ENCODE measurements at places on chromosomes 2 and 18.

- DNase-seq = no peak
These were observed 92.2 kb downstream of the TEX51 start for GRCh38 chr2:126990605-126991532.

DNA sequence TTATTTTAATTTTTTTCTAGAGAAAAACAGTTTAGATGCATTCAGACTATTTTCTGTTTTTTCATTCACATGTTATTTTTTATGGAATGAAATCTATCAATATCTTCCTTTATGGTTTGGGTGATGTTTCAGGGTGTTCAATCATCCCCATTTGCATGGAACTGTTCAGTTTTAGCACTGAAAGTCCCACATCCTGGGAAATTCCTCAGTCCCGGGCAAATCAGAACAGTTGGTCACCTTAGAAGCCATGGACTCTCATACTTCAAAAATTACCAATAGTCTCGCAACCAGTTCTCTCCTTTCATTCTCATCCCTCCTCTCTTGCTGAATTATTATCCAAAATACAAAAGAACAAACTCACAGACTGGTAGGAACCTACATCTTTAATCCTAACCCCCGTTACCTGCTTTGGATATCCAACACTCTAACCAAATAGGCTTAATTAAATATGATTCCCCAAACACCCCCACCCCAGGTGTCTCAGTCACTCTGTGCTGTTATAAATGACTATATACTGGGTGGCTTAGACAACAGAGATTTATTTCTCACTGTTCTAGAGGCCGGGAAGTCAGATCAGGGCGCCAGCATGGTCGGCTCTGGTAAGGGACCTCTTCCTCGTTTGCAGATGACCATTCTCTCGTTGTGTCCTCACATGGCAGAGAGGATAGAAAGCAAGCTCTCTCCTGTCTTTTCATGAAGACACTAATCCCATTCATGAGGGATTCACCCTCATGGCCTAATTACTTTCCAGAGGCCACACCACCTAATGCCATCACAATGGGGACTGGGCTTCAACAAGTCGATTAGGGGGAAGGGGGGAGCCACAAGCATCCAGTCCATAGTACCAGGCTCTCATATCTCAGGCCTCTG, 57.7 kb upstream of the SLC1A4 start:
- DNase-seq = no peak

- DNase-seq = no peak
These were observed 69.6 kb downstream of the CABYR start for GRCh38 chr18:24208270-24209035.

DNA sequence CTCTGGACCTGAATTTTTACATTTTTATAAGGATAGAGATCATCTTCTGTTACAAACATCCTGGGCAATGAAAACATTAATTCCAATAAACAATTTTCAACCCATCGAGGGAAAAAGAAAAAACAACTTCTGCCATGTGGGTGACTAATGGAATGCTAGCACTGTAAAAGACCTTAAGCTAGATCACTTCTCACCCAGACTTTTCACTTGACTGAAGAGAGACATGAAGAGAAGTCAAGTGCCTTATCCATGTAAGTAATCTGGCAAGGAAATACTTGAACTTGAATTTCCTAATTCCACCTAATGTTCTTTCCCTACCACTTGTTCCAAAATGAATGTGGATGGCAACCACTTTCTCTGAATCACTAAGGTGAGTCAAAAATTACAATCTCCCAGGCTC, 98.3 kb upstream of the ACVR1C start:
- DNase-seq = no peak

- no peak for DNase-seq
These were observed 84.1 kb upstream of the RASGRP3 start for GRCh38 chr2:33392366-33392765.

Measured in CD4-positive, alpha-beta T cell treated with Interleukin-1 beta for 1 hour (primary cell).